LHCN-M2 (cell line): ENCODE measurements at places on chromosomes 2 and 18. TPM values are rescaled to one million over a fixed set of nuclear protein-coding genes. Genes with fewer than 3 reads are reported as not detected.
A peak's percentile ranks its signal among the peaks of the same experiment; 100 is the strongest.

DNA sequence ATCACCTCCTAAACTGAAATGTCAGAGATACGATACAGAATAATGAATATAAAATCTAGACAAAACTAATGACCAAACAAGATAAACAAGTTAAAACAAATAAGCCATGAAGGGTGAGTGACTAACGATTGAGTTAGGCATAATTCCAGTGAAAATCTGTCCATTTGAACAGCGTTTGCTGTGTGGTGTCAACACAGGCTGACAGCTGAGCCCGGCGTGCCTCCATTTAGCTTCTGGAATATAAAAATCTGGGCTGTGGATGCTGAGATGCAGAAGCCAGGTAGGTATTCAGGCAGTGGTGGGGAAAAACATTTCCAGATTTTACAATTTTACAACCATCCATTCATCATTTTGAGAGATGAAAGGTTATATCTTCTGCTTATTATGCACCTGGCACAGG lies 2041.4 kb upstream of the CELF4 start:
- no peak for DNase-seq

- DNase-seq = peak; percentile 22
Measured at GRCh38 chr18:35283923-35284794, 5.9 kb downstream of the ZSCAN30 start.

The GPR17 gene
- not detected in 2 replicates for total RNA-seq

DNA sequence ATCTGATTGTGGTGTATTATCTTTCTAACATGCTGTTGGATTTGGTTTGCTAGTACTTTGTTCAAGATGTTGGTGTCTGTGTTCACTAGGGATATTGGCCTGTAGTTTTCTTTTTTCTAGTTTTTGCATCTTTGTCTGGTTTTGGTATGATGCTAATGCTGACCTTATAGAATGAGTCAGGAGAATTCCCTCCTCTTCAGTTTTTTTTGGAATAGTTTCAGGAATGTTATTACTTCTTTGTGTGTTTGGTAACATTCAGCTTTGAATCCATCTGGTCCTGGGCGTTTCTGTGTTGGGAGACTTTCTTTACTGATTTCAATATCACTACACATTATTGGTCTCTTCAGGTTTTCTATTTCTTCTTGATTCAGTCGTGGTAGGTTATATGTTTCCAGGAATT lies 124.2 kb upstream of the EPB41L5 start:
- peak; percentile 80 for DNase-seq

DNA sequence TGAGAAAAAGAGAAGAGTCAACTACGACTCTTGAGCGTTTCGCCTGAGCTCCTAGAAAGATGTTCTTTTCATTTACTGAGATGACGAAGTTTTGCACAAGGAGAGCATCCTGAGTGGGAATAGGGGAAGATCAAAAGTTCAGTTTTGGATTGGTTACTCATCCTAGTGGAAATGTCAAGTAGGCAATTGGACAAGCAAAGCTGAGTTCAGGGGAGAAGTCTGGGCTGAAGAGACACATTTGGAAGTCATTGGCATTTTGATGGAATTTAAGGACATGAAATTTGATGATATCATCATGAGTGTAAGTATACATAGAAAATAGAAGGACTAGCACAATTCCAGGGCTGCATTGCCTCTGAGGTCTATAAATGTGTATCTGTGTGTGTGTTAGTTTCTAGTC lies 416.6 kb downstream of the RAD51AP2 start:
- DNase-seq = peak; percentile 18

GRCh38 chr2:30611583-30611982 lies 164.5 kb downstream of the LCLAT1 start:
- peak; percentile 60 for DNase-seq

DNA sequence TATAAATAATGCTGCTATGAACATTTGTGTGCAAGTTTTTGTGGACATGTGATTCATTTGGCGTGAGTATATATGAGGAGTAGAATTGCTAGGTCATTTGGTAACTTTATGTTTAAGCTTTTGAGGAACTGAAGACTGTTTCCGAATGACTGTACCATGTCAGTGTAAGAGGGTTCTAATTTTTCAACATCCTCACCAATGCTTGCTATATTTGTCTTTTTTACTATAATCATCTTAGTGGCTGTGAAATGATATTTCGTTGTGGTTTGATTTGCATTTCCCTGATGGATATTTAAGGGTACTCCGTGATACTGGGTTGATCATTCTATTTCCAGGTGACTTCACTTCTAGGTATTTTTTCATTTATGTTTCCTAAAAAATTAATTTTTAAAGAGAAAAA lies 241.1 kb downstream of the BCL2 start:
- no peak for DNase-seq

DNA sequence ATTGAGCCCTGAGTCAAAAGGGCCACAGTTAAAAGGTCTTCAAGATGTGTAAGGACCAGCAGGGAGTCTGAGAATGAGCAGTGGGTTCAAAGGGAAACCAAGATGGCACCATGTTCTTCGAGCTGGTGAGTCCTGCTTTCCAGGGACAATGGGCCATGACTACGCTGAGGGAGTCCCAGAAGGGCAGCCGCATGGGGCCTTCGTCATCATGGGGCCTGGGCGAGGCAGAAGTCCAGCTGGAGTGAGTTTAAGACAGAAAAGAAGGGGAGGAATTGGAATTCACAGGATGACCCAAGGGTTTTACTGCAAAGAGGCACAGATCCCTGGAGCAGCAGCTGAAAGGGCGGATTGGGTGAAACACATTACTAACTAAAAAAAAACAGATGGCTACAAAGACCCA lies 340.8 kb upstream of the MYT1L start:
- DNase-seq = no peak

GRCh38 chr2:75022516-75022915 lies 64.1 kb downstream of the POLE4 start:
- DNase-seq = peak; percentile 29

GRCh38 chr2:10341193-10341592 lies 38.5 kb downstream of the HPCAL1 start:
- no peak for DNase-seq

The UGT1A10 gene
- not detected in 2 replicates for total RNA-seq

DNA sequence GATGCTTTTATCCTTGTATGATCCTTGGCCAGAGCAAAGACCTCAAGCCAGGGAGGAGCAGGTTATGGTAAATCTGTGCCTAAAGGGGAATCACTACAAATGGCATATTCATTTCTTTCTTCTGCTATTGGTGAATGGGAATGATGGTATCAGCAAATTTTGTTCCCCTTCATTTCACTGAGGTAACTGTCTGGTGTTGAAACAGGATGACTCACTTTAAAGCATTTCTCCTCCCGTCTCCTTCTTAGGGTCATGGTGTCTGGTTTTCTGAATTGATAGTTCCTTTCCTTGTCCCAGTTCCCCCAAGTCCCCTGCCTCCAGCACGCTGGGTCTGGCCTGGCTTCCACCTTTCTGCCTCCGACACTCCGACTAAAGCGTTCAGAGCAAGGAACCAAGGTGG lies 109.2 kb downstream of the MREG start:
- peak; percentile 43 for DNase-seq

DNA sequence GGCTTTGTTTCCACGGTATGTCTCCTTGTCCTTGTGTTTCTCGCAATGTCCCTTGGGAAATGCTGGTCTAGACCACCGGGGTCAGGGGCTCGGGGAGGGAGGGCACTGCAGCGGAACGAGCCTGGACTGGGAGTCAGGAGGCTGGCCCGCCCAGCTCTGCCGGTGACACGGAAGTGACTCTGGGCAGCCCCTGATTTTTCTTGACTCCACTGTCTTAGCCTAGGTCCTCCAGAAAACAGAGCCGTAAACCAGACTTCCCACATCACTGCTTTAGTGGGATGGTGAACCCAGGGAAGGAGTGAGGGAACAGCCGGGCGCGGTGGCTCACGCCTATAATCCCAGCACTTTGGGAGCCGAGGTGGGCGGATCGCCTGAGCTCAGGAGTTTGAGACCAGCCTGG lies 144.2 kb downstream of the ASB1 start:
- DNase-seq = no peak

- no peak for DNase-seq
Measured at GRCh38 chr2:198991431-198991830, 466.3 kb downstream of the SATB2 start.

DNA sequence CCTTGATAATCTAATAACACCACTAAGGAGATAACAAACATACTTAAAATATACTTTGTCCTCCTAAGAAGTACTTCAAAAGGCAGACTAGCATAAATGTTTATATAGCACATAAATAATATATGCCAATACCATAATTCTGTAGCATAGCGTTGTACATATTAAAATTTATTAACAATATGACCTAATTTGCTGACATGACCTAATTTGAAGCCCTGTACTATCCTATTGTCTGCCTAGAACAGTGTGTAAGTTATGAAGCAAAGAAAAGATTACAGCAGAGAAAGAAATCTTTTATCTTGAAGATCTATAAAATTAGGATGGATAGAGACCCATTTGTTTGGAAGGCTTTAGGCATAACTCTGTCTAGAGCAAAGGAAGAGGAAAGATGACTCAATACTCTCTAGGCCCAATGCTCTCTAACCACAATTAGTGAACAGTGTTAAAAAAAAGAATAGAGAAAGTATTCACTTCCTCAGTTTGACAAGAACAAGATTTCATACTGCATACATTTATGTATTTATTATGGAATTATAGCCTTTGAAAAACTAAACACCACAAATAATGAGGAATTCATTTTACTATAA lies 231.3 kb downstream of the ZRANB3 start:
- peak; percentile 36 for DNase-seq

GRCh38 chr2:202327858-202328257 lies 48.3 kb upstream of the BMPR2 start:
- no peak for DNase-seq

DNA sequence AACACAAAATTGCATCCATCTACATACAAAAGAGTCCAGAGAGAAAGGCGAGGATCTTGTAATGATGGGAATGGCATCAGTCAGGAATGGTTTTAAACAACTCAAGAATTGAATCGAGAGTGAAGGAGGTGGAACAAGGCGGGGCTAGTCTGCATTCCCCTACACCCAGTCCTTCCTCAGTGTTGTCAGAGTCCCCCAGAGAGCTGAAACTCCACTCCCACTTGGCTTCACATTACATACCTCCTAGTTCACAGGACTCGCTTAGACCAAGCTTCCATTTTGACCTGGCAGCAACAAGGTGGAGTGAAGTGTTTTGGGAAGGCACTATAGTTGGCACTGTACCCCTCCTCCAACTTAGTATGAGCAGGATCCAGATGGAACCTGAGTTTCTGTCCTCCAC lies 1273.5 kb upstream of the CRIM1 start:
- no peak for DNase-seq

DNA sequence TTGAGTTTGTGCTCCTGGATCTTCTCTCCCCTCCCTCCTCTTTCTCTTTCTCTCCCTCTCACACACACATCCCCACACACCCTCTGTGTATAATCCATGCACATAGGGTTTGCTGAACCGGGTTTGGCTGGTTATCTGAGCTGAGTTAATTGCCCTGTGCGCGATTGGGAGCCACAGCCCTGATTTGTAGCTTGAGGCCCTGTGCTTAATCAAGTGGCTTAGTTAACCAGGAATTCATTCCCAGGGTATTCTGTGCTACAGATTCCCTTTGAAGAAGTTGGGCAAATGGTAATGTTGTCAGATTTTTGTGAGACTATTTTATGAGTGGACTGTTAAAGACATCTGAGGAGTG lies 6.2 kb downstream of the PARD3B start:
- DNase-seq = no peak

The TSGA10 gene
- 1.5 and 2.5 TPM in 2 replicates for total RNA-seq

The ABCB11 gene
- not detected in 2 replicates for total RNA-seq

The SNRPD1 gene
- total RNA-seq = 17.4 and 32.7 TPM in 2 replicates
